Stimulated activated CD4-positive, alpha-beta T cell treated with anti-CD3 and anti-CD28 coated beads, Interleukin-12 subunit alpha, Interleukin-12 subunit beta, amount 100 ng/mL, for 48 hours (primary cell): ENCODE measurements at places on chromosomes 2 and 18.
A peak's percentile ranks its signal among the peaks of the same experiment; 100 is the strongest.

DNA sequence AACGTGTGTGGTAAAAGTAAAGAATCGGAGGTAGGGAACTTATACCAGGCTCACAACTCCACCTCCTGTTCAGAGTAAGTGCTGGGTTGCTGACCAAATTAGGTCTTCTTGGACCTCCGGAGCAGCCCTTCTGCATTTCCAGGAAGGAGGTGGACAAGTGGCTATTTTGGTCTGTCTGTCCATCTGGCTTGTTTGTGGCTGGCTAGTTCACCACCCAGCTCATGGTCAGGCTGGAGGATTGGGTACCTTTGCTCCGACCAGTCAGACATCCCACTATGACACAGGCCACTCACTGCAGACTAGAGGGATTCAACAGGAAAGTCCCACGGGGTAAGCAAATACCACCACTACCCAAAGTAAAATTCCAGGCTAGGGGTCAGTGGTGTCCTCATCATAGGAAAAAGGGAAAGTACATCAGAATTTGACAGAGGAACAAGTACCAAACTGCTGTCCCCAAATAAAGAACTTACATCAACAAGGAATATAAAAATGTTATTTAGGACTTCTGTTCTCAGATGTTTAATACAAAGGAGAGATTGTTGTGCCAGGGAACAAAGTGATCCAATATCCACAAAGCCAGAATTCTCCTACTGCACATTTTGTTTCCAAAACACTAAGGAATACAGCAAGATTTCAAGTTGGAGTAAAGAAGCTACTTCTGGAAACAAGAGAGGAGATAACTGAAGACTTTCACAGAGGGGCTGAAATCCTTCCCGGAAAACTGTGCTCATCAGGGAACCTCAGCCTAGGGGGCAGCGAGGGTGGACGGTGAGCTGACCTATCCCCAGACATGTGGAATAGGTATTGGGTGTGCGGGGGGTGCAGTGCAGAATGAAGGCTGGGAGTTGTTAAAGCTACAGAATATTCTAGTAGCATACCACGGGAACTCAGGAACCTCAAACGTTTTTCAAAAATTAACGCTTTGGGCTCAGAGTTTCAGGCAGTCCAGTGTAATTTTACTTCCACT, 56.9 kb downstream of the BCL2 start:
- DNase-seq = no peak

DNA sequence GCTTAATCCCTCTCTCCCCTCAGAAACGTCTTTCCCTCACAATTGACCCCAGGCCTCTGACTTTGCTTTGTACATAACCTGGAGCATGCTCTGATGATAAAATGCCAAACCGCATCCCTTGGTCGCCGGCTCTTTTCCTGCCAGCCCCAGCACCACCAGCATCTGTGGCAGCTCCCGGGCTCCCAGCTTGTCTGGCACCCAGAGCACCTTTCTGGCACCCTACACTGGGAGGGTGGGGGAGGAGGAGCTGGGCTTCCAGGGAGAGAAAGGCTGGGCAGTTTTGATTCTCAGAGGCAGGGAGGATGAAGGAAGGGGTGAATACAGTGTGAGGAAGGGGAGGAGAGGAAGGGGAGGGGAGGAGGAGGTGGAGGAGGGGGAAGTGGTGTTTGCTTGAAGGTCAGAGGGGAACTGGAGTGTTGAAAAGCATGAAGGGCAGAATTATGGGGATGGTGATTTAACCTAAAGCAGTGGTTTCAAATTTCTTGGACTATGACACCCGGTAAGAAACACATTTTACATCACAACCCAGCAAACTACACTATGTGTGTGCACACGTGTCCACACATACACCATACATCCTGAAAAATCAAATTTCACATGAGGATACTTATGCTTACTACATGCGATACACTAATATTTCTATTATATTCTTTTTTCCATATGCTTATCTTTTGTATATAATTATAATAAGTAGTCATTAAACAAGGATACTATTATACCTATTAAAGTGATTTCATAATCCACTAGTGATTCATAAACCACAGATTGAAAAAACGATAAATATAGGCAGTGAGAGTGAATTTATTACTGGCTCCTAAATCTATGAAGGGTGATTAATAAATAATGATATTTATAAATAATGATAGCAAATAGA, 30.0 kb upstream of the IGFBP2 start:
- no peak for DNase-seq

- DNase-seq = no peak
Measured at GRCh38 chr2:145682546-145683157, 1162.7 kb upstream of the ZEB2 start.

GRCh38 chr2:21102356-21102755, 21.4 kb upstream of the TDRD15 start:
- no peak for DNase-seq

GRCh38 chr18:55119434-55119833, 160.2 kb upstream of the CCDC68 start:
- DNase-seq = no peak

DNA sequence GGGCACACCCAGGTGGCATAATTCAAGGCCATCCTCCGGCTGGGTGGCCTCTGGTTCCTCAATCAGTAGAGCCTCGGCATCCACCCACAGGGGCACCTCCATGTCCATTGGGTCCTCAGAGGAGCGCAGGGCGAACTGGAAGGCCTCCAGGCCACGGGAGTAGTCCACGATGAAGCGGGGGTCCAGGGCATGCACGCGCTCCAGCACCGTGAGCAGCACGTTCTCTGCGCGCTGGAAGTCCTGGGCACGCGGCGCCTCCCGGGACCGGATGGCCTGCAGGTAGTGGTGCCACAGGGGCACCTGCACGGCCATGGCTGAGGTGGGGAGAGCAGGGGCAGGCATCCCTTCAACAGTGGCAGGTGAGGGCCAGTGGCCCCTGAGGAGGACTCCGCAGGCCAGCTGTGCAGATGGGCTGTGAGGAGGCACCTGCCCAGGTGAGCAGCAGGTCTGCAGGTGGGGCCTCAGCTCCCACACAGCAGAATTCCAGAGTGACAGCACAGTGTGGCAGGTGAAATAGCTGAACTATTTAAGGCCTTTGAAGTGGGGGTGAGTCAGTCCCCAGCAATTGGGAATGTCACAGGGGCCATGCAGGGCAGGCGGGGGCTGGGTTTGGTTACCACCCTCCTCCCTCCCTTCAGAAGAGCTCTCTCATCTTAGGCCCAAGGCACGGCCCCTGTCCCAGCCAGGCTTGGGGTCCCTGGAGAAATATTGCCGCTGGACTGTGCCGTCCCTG, at the start of gene MAB21L4:
TSS of gene MAB21L4 (minus strand) at position 501 of the 733 bp plus-strand sequence. CDS start at position 342, 159 bp downstream.
- DNase-seq = no peak

GRCh38 chr2:64092502-64092901, 51.7 kb downstream of the PELI1 start:
- DNase-seq = no peak

DNA sequence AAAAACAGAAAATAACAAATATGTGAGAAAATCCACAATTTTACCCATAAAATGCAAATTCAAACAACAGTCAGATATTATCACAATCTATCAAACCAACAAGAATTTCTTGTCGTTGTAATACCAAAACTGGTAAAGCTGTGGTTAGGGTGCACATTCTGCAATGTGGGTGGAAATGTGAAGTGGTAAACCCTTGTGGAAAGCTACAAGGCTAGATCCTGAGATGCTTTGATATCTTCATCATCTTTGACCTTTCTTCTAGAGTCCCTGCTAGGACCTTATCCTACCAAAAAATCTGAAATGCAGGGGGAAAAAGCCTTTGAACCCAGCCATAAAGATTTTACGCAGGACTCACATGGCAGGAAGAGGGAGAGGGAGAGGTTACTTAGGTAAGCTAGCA, 17.2 kb upstream of the ATG16L1 start:
- DNase-seq = no peak

- DNase-seq = no peak
Measured at GRCh38 chr2:175022923-175023322, 17.7 kb upstream of the CHN1 start.

- no peak for DNase-seq
Measured at GRCh38 chr18:77061946-77062517, 70.6 kb downstream of the MBP start.

GRCh38 chr2:235135990-235136561, 184.3 kb downstream of the SH3BP4 start:
- DNase-seq = peak; percentile 15

GRCh38 chr18:44849361-44849760, 168.7 kb downstream of the SETBP1 start:
- DNase-seq = no peak

DNA sequence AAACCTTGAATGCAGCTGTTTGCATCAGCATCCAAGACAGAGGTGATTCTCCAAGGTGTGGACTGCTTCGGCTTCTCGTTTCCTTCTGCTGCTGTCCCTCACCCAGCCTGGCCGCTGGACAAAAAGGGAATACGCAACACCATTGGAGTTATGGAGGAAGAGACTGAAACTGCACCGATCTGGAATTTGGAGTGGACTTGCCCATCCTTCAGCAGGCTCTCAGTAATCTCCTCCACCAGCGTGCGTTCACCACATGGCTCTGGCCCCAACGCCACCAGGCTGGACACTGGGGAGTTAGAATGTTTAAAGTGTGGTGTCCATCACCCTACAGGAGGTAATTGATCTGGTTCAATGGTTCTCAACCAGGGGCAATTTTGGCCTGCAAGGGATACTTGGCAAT, 41.4 kb upstream of the ID2 start:
- no peak for DNase-seq

DNA sequence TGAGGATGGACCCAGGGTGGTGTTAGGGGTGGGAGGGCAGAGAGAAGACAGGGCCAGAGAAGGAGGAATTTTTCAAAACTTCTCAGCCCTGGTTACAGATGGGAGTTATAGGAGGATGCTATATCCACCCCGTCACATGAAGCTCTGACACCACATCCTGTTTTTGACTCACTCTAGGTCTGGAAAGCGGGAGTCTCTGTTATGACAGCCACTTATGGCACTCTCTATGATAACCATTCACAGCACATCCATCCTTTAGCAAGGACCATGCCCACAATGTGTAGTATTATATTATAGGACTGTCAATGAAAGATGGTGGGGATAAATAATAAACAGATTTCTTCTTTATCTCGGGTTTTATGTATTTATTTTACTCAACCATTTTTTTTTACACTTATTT, 461.2 kb downstream of the CDH2 start:
- no peak for DNase-seq

- DNase-seq = no peak
Measured at GRCh38 chr2:179129574-179130238, 79.8 kb upstream of the CCDC141 start.

GRCh38 chr2:127175041-127175721, 44.9 kb downstream of the CYP27C1 start:
- DNase-seq = no peak

- peak; percentile 84 for DNase-seq
Measured at GRCh38 chr2:30422444-30423040, 24.5 kb upstream of the LCLAT1 start.

- no peak for DNase-seq
Measured at GRCh38 chr2:196263181-196263747, 91.9 kb upstream of the STK17B start.

DNA sequence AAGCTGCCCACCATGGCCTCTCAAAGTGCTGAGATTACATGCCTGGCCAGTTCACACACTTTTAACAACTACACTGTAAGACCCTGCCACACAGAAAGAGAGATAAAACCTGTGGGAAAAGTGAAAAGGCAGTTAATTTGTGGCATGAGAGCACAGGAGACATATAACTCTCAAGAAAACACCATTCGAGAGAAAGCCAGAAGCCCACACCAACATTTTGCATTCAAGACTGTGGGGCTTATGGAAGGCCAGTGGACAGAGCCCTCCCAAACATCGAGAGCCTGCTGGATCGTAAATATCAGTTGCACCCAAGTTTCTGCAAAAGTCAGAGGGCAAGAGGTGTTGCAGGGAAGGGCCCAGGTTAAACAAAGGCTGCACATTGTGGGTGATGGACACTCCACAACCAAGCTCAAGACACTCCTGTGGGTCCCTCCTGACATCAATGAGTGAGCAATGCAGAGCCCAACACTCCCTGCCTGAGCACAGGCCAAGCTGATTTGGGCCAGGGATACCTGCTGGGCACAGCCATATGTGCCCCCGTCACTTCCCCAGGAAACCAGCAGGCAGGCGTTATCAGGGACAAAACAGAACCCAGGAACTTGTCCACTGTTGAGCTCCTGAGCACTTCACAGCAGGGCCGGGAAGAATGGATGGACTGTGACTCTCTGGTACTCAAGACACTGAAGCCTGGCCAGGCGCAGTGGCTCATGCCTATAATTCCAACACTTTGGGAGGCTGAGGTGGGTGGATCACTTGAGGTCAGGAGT, 114.4 kb downstream of the ZFP36L2 start:
- DNase-seq = no peak

DNA sequence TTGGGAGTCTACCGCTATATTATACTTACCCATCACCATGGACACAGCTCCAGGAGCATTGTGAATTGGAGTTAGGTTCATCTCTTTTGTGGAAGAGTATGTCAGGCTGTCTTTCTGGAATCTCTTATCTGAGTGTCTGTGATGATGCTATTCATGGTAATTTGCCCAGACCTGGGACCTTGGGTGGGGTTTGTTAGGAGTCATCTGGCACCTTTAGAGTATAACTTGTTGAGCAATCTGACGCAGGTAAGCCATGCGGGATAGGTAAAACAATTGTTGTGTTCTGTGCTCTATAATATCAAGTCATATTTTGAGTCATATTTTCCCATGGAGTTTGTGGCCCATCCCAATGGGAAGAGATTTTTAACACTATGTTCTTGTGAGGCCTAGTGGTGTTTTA, 49.7 kb upstream of the MAPRE2 start:
- no peak for DNase-seq

DNA sequence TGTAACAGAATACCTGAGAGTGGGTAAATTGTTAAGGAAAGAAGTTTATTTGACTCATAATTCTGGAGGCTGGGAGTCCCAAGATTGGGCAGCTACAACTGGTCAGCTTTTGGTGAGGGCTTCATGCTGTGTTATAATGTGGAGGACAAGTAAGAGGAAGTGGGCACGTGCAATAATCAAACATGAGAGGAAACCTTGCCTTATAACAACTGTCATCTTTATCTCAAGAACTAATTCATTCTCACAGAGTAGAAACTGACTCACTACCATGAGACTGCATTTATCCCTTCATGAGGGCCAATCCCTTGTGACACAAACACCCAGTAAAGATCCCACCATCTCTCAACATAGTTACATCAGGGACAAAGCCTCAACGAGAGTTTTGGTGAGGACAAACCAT, 318.1 kb upstream of the NT5C1B start:
- no peak for DNase-seq

GRCh38 chr2:174522553-174522952, 35.7 kb upstream of the GPR155 start:
- no peak for DNase-seq

GRCh38 chr18:3840766-3841165, 390.8 kb downstream of the TGIF1 start:
- DNase-seq = no peak

DNA sequence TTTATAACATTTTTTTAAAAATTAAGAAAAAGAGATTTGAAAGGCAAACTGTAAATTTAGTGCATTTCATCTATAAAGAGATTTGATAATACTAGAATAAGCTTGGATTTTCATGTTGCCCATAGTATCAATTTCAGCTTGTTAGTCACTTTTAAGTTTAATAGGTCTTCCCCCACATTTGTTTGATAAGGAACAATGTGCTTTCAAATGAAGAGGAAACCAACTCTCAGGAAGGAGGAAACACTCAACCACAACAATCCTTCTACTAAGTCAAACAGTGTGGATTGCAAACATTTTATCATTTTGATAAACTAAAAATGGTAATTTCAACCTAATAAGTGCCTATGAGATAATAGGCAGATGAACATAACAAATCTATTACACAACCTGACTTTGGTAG, 397.1 kb upstream of the CDH20 start:
- no peak for DNase-seq

- no peak for DNase-seq
Measured at GRCh38 chr2:36384454-36384853, 28.9 kb downstream of the CRIM1 start.
